Activated CD8-positive, alpha-beta T cell treated with anti-CD3 and anti-CD28 coated beads, Interleukin-2, amount 10 ng/mL, durations not matched to agents 7 days and 5 days (primary cell): ENCODE measurements at places on chromosomes 7 and 10. TPM values are rescaled to one million over a fixed set of nuclear protein-coding genes. Genes with fewer than 3 reads are reported as not detected.

- no peak overlapping the region for H3K27ac ChIP-seq
- no peak overlapping the region for H3K4me3 ChIP-seq
- no peak for DNase-seq
- H3K36me3 ChIP-seq, result no peaks in the 10 kb centered on the region
These were observed 66.1 kb downstream of the THNSL1 start for GRCh38 chr10:25082276-25083204.

- no peaks in the 10 kb centered on the region for H3K27me3 ChIP-seq
- peaks cover 19% of the 10 kb centered on the region for H3K4me1 ChIP-seq
- H3K27ac ChIP-seq, result peak within 1 kb of the TSS; percentile 99
- peak within 1 kb of the TSS; percentile 95 for H3K4me3 ChIP-seq
These were observed at the start of the genes TUBGCP2 and ZNF511 for GRCh38 chr10:133308421-133309099. Gene TUBGCP2, minus strand, starts transcription at chr10:133308872. Its CDS starts 5,931 bp downstream, at chr10:133302941. Gene ZNF511, plus strand, starts transcription at chr10:133308914. Its CDS starts 30 bp downstream, at chr10:133308944.

DNA sequence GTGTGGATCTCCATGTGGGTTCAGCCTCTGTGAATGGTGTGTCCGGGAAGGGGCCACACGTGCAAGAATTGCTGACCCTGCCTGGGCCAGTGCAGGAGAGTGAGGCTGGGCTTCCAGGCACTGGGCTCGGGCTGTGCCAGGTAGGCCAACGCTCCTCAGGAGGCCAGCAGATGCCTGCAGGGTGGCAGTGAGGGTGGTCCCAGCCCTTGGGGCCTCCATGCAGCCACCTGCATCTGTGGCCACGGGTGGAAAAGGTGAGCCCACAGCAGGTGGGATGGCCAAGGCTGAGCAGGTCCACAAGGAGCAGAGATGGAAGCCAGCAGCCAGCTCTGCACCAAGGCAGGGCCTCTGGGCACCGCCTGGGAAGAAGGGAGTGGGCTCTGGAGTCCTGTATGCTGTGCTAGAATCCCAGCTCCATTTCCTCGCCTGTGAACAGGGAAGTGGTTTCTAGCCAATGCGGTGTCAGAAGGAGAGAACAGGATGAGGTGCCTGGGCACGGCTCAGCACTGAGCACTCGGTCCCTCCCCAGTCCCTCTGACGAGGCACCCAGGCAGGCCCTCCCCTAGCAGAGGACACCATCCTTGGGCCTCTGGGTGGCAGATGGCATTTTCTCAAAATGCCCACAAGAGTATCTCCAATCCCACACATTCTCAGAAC, 31.1 kb upstream of the RET start:
- no peaks in the 10 kb centered on the region for H3K4me1 ChIP-seq
- peaks cover 8% of the 10 kb centered on the region for H3K27me3 ChIP-seq
- no peak overlapping the region for H3K27ac ChIP-seq
- no peaks in the 10 kb centered on the region for H3K36me3 ChIP-seq

- H3K36me3 ChIP-seq, result no peaks in the 10 kb centered on the region
- H3K4me1 ChIP-seq, result peaks cover 6% of the 10 kb centered on the region
- no peak overlapping the region for H3K27ac ChIP-seq
- DNase-seq, result peak; percentile 44
These were observed 15.0 kb upstream of the GFRA1 start for GRCh38 chr10:116287906-116288501.

SFRP4 gene
- total RNA-seq, result not detected

DNA sequence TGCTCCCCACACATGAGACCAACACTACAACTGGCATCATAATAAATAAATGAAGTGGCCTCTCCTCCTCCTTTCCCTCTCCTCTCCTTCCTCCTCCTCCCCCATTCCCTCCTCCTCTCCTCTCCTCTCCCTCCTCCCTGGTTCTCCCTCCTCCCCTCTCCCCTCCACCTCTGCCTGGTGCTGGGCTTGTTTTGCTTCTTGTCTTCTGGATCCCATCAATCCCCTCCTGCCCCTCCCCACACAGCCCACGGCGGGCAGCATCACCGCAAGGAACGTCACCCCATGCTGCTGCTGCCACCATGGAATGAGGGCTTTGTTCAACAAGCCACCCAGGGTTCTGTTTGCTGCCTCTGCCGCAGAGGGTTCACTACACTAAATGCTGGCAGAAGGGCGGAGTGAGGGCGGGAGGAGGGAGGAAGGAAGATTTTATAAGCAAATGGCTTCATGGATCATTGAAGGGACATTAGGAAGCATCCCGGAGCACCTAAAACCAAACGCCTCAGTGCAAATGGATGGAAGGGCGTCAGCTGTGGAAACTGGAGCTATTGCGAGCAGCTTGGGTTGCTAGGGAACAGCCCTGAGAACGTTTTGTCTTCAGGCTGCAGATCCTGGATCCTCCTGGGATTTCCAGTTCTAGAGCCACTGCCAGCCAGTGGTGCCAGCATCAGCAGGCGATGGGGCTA, 379.7 kb upstream of the ZMIZ1 start:
- no peaks in the 10 kb centered on the region for H3K4me1 ChIP-seq
- H3K27ac ChIP-seq, result no peak overlapping the region
- no peak for DNase-seq
- no peaks in the 10 kb centered on the region for H3K27me3 ChIP-seq
- H3K4me3 ChIP-seq, result no peak overlapping the region

GRCh38 chr10:50809596-50809995, 69.9 kb downstream of the ASAH2B start:
- no peaks in the 10 kb centered on the region for H3K36me3 ChIP-seq
- H3K4me1 ChIP-seq, result no peaks in the 10 kb centered on the region
- H3K27ac ChIP-seq, result no peak overlapping the region

GRCh38 chr7:83608716-83609115, 40.2 kb downstream of the SEMA3E start:
- H3K27me3 ChIP-seq, result no peaks in the 10 kb centered on the region
- H3K27ac ChIP-seq, result no peak overlapping the region
- H3K4me3 ChIP-seq, result no peak overlapping the region
- no peaks in the 10 kb centered on the region for H3K4me1 ChIP-seq
- DNase-seq, result no peak

GRCh38 chr7:134515569-134516468, 11.5 kb upstream of the AKR1B10 start:
- H3K27ac ChIP-seq, result no peak overlapping the region
- peaks cover 10% of the 10 kb centered on the region for H3K27me3 ChIP-seq
- H3K36me3 ChIP-seq, result no peaks in the 10 kb centered on the region
- H3K4me1 ChIP-seq, result peaks cover 5% of the 10 kb centered on the region

GRCh38 chr7:121002-121785, 71.2 kb upstream of the FAM20C start:
- no peaks in the 10 kb centered on the region for H3K4me1 ChIP-seq
- H3K36me3 ChIP-seq, result no peaks in the 10 kb centered on the region
- no peak overlapping the region for H3K4me3 ChIP-seq
- DNase-seq, result peak; percentile 4
- no peak overlapping the region for H3K27ac ChIP-seq
- H3K27me3 ChIP-seq, result no peaks in the 10 kb centered on the region

SGCE gene
- not detected for total RNA-seq

HOXA4 gene
- not detected for total RNA-seq

ATOH7 gene
- total RNA-seq, result not detected

DNA sequence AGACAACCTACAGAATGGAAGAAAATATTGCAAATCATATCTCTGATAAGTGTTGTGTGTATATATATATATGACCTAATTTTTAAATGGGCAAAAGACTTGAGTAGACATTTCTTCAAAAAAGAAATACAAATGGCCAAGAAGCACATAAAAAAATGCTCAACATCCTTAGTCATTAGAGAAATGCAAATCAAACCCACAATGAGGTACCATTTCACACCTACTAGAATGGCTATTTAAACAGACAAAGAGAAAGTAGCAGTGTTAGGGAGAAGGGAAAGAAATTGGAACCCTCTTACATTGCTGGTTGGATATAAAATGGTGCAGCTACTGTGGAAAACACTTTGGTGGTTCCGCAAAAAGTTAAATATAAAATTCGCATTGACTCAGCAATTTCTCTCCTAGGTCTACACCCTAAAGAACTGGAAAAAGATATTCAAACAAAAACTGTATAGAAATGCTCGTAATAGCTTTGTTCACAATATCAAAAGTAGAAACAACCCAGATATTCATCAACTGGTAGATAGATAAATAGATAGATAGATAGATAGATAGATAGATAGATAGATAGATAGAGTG, 16.3 kb downstream of the ACSL5 start:
- H3K27ac ChIP-seq, result no peak overlapping the region
- no peak for DNase-seq
- H3K27me3 ChIP-seq, result no peaks in the 10 kb centered on the region
- no peak overlapping the region for H3K4me3 ChIP-seq
- peaks cover 25% of the 10 kb centered on the region for H3K4me1 ChIP-seq

- no peak overlapping the region for H3K4me3 ChIP-seq
- H3K36me3 ChIP-seq, result peaks cover 64% of the 10 kb centered on the region
- no peaks in the 10 kb centered on the region for H3K27me3 ChIP-seq
- H3K27ac ChIP-seq, result no peak overlapping the region
These were observed 12.6 kb downstream of the BAZ1B start for GRCh38 chr7:73509463-73509862.

GRCh38 chr7:142094861-142095260, 16.7 kb upstream of the MGAM2 start:
- H3K4me3 ChIP-seq, result no peak overlapping the region
- H3K36me3 ChIP-seq, result no peaks in the 10 kb centered on the region
- H3K4me1 ChIP-seq, result peaks cover 8% of the 10 kb centered on the region
- no peak for DNase-seq

CLCN1 gene
- total RNA-seq, result 0.13 TPM

APBB1IP gene
- total RNA-seq, result 75.9 TPM

EZH2 gene
- 118 TPM for total RNA-seq

CDH23 gene
- total RNA-seq, result 4.9 TPM

DNA sequence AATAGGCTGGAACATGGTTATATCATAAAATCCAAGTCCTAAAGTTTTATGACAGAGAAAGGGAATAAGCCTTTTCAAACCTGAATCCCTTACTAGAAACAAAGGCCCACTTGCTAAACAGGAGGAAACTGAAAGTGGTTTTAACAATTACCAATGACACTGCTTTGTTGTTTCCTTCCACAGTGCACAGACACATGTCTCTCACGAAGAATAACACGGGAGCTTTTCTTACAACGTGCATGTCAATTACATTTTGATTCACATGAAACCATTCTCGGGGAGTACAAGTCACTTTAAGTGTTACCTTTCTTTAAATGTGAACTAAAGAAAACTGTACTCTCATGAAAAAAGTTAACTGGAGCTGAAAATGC, 1.4 kb downstream of the MRPS33 start:
- H3K4me3 ChIP-seq, result peak overlapping the region; percentile 99
- peaks cover 34% of the 10 kb centered on the region for H3K4me1 ChIP-seq
- no peak for DNase-seq
- peaks cover 12% of the 10 kb centered on the region for H3K27me3 ChIP-seq
- H3K36me3 ChIP-seq, result peaks cover 15% of the 10 kb centered on the region

FAM237B gene
- not detected for total RNA-seq

DNA sequence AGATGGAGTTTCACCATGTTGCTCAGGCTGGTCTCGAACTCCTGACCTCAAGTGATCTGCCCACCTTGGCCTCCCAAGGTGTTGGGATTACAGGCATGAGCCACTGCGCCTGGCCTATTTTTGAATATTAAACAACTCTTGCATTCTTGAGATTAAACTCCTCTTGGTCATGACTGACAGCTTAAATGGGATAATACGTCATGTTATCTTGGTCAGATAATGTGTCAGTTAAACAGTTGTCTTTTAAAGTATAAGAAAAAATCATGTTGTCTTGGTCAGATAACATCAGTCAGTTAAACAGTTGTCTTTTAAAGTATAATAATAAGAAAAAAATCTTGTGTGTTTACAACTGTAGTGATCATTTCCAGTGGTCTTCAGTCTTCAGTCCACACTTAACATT, 73.6 kb upstream of the SYPL1 start:
- H3K4me3 ChIP-seq, result no peak overlapping the region
- no peak for DNase-seq
- peaks cover 12% of the 10 kb centered on the region for H3K4me1 ChIP-seq
- H3K27me3 ChIP-seq, result peaks cover 10% of the 10 kb centered on the region
- H3K36me3 ChIP-seq, result no peaks in the 10 kb centered on the region
- H3K27ac ChIP-seq, result no peak overlapping the region

LGI1 gene
- not detected for total RNA-seq

PDZD7 gene
- 0.47 TPM for total RNA-seq

CARD11 gene
- total RNA-seq, result 178 TPM
